Kidney glomerular epithelial cell (primary cell): ENCODE measurements at places on chromosomes 7 and 10.

DNA sequence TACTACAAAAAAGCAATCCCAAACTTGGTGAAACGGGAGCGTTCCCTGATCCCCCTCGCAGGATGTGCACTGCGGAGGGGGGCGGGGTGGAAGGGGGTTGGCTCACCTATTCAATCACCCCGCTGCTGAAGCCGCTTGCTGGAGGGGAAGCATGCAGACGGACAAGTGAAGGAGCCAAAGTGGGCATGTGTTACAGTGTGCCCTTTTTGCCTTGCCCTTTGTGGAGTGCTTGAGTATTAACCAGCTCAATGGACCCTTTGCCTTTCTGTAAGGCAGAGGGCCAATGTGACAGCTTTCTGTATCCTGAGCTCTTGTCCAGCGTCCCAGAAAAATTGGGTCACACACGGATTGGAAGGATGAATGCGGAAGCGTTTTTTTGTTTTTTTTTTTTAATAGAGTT lies 348.9 kb upstream of the NPSR1 start:
- no peak for DNase-seq

DNA sequence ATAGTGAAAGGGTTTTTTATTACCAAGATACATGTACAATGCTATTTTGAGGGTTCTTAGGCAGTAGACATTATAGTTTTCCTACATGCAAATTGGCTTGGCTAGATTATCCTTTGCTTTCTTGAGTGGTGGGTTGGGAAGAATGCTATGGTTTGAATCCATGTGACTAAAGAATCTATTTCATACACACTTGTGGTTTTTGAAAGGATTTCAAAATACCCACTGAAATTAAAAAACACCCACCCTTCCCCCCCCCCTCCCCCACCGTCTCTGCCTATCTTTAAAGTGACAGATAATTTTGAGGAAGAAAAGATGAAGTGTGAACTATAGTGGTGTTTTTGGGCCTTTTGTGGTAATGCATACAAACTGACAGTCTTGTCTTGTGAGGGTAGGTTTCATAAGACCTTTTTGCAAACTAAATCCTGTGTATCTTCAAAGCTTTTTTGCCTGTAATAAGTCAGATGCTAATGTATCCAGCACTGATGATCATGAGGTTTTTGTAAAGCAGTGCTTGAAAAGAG lies 90.9 kb downstream of the TPST1 start:
- DNase-seq = no peak

DNA sequence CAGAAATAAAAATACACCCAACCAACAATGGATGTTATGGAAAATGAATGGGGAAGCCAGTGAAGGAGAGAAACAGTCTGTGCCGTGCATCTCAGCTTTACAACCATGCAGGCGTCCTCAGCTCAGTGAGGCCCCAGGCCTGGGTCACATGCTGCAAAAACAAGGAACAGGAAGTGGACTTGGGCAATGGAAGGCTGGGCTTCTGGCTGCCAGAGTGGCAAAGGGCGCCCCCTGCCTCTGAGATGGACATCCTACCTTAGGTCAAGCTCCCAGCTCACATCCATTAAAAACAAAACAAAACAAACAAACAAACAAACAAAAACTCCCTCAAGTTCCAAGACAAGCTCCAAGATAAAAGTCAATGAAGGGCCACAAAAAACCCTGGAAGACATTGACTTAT lies 54.7 kb upstream of the AFAP1L2 start:
- DNase-seq = peak; percentile 3

- DNase-seq = no peak
These were observed 28.2 kb downstream of the SGPL1 start for GRCh38 chr10:70843776-70844489.

DNA sequence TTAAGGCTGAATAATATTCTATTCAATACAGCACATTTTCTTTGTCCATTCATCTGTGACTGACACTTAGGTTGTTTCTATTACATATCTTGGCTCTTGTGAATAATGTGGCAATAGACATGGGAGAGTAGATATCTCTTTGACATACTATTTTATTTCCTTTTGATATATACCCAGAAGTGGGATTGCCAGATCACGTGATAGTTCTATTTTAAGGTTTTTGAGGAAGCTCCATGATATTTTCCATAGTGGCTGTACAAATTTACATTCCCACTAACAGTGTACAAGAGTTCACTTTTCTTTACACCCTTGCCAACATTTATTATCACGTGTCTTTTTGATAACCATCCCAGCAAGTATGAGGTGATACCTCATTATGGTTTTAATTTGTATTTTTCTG lies 1114.7 kb downstream of the CNTNAP2 start:
- DNase-seq = no peak

GRCh38 chr10:27258838-27259812 lies 18.5 kb upstream of the ACBD5 start:
- DNase-seq = no peak

- DNase-seq = no peak
These were observed 620 bp downstream of the ZNF117 start for GRCh38 chr7:64990216-64990615.

DNA sequence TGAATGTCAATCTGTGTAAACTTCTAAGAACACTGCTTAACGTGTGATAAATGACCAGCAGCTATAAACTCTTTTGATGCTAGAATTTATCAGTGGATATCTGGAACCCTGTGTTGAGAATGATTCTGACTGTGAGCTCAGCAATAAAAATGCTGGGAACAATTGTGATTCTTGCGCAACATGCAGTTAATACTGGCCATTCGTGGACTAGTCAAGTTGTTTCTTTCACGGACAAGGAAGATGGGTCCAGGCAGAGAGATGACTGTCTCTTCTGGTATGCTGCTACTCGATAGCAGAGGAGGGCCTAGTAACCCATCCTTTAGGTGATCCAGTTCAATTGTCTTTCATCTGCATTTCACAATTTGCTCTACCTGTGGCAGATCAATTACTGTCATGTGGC lies 394.8 kb upstream of the IGFBP3 start:
- DNase-seq = no peak

- DNase-seq = no peak
These were observed 225.3 kb upstream of the INHBA start for GRCh38 chr7:41928166-41928565.

DNA sequence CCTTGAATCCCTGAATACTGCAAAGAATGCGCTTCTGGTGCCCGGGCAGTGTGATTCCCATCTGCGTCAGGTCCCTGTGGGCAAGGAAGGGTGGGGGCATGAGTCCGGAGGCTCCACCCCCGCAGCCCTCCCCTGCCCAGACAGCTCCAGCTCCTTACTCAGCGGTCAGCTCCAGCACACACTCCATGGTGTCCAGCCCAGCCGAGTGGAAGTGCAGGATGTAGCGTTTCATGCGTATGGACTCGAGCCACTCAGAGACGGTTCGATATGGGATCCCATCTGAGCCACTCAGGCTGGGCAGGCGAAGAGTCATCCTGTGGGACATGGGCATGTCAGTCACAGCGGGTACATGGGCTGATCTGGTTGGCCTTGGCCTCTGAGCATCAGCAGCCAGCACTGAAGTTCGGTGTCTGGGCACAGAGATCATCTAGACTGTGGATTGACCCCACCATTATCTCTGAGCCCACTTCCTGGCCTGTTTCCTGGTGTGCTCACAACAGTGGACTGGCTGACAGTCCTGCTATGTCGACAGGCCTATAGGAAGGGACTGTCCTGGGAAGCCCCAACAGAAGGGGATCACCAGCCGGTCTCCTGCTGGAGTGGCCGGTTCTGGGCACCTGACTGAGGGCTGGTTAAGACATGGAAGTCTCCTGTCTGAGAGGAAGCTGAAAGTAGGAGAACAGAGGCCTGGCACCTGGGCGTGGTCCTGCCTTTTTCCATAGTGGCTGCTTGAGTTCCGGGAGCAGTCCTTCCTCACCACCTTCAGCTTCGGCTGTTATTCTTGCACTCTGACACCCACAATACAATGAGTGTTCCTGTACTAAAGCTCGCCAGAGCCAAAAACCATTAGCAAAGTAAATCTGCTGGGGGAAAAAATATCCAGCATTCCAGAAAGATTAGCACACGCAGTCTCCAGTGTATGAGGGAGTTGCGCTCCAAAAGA lies 10.6 kb downstream of the ZYX start:
- peak; percentile 64 for DNase-seq

- peak; percentile 64 for DNase-seq
These were observed 36.2 kb downstream of the LAMB1 start for GRCh38 chr7:107966711-107967110.

DNA sequence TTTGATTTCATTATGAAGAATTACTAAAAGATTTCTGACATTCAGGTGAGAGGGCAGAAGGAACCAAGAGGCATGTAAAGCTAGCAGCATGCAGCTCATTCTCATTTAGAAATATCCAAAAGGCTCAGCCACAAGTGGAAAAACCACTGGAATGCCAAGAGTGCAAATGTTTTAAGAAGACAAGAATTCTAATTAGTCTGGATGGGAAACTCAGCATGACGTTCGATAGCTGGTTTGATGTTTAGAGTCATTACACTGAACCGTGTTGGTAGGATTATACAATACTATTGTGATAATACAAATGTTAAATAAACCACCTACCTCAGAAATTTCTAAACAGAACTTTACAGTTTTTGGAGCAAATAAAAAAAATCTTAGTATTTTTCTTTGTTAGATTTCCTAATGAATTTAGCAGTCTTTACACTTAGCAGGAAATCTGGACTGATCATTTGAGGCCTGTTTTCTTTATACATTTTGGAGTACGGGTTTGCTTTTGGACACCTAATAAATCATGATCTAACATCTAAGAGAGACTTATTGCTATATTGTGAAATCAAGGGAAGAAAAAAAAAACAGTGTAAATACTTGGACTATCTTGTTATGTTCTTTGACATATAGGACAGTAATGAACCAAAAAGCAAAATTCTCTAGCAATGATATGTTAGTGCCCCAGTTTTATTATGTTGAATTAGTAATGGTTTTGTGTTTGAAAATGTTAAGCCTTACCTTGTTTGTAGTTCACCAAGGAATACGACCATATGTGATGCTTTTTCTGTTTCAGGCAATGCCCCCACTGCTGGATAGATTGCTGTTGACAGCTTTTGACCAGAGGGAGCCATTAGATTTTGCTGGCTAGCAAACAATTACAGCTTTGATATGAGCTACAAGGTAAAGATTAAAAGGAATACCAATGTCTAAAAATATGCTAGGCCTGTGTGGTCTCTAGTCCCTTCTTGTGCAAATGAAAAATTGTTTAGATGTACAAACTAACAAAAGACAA lies 354.1 kb upstream of the SEMA3A start:
- DNase-seq = peak; percentile 88

DNA sequence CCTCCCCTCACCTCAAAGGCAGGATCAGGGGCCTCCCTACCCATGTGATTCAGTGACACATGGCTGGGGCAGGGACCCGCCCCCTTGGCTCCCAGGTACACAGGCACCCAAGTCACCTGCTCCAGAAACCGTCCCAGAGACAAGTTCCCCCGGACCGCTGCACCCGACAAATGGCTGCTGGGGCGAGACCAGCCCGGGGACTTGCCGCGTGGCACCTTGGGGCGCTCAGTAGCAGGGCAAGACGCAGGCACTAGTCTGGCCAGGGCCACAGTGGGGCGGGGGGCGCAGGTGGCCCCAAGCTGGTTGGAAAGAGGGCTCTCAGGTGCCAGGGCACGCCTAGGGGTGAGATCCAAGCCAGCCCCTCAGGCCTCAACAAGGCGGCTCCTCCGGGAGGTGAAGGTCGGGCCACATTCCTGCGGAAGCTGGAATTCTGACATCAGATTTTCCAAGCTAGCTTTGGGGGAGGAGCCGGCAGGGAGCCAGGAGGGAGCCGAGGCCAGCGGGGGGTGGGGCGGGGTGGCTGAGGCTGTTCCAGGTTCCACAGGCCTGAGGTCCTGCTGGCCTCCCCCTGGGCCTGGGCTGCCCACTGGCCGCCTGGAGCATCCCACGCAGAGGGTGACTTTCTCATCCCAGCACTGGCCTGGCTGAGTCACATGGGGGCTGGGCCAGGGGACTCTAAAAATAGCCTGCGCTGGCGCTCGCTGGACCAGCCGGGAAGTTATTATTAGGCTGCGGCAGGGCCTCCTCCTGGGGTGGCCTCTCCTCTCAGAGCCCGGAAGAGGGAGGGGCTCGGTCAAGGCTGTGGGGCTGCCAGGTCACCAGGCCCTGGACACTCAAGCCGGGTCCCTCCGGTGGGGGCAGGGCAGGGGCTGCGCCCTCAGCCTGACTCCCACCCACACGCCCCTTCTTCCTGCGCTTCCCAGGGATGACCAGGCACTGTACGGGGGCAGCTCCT lies 20.5 kb upstream of the INPP5A start:
- peak; percentile 93 for DNase-seq

- DNase-seq = no peak
These were observed 45.0 kb downstream of the TNS3 start for GRCh38 chr7:47536661-47537611.

DNA sequence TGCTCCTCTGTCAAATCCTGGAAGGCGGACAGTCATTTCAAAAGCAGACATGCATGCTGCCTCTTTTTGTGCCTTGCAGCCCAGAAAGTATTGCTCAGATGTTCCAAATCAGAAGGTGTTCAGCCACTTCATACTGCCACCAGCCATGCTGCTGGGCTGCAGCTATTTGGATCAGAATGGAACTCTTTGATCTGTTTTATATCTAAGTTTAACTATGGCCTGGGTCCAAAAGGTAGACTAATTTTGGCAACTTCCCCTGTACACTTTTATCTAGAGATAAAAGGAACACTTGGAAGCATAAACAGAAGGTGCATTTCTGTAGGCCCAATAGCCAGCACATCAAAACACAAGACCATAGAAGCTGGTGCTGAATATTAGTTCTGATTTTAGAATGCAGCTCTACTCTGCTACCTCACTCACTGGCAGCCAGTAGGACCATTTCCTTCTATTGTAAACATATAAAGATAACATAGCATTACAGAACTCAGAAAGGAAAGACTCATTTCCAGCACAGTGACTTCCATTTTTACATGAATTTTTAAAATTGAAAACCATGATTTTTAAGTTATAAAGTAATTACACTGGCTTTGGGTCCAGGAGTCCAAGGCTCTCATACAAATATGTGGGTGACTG lies 143.1 kb upstream of the CAV2 start:
- no peak for DNase-seq

DNA sequence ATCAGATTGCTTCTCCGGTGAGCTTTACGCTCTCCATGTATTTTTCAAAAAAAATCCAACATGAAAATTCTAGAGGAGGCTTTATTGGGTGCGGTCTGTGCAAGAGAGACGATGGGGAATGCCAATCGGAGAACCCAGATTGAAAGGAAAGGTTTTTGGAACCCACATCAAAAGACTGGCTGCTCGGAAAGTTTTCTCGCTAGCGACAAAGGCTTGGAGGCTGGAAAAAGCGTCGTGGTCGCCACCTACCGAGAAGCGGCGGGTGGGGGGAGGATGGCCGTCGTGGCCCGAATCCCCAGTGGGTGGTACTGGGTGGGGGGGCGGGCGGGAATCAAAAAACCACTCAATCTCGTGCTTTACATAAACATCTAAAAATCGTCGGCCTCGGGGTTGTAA lies 1.1 kb upstream of the GTF2I start:
- peak; percentile 43 for DNase-seq

DNA sequence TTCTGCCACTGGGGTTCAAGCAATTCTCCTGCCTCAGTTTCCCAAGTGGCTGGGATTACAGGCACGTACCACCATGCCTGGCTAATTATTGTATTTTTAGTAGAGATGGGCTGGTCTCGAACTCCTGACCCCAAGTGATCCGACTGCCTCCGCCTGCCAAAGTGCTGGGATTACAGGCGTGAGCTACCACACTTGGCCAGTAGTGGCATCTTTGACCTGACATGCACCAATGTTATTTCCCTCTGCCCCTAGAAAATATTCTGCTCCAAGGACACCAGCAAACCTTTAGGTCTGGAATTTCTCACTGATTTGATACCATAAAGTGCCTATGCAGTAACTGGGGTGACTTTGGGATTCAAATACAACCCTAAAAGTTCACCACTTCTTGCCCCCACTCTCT lies 179.4 kb downstream of the ARID5B start:
- no peak for DNase-seq
